ENCODE measurements at places on chromosomes 6 and 20. TPM values are rescaled to one million over a fixed set of nuclear protein-coding genes. Genes with fewer than 3 reads are reported as not detected.

GLP1R gene
- 1.3 TPM for polyA plus RNA-seq

CDK19 gene
- polyA plus RNA-seq: 43.8 TPM

CYP24A1 gene
- 2.9 TPM for polyA plus RNA-seq

SFT2D1 gene
- 75.3 TPM for polyA plus RNA-seq

ROS1 gene
- polyA plus RNA-seq: 0.13 TPM

STK4 gene
- 22.8 TPM for polyA plus RNA-seq

CDH22 gene
- not detected for polyA plus RNA-seq

SLC24A3 gene
- 4.0 TPM for polyA plus RNA-seq

SYNGAP1 gene
- polyA plus RNA-seq: 40.9 TPM

GRCh38 chr6:104473021-104473429 lies 386.7 kb downstream of the HACE1 start:
- no peak for DNase-seq

DNA sequence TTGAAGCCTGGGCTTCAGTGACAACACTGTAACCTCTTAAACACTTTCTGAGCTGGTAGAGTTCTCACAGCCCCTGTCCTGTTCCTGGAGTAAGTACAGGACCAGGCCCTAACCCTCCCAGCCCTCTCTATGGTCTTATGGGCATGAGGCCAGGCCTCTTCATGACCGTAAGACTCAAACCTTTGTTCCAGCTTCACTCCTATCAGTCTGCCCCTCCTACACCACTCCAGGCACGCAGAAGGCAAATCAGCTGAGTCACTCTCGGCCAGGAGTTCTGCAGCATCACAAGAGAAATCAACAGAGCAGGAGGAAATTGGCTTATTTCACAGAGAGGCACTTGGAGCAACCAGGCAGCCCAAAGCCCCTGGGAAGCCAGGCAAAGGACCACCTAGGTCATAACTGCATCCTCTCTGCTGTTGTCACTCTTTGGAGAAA lies 25.3 kb upstream of the CHD6 start:
- DNase-seq: no peak

DNA sequence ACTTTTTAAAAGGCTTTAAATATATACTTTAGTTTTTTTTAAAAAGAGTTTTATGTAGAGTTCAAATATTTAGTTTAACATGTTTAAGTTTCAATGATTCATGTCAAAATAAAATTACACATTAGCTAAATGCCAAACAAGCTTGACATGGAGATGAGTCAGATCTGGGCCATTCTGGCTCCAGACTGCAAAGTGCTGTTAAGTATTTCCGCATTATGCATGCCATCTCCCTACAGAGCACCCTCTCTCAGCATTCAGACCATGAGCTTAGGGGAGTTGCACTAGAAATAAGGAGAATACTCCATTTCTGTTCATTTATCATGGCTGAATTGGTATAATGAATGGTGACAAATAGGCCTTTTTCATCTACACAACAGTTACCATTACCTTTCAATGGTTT lies 21.5 kb upstream of the HS3ST5 start:
- DNase-seq: no peak

GRCh38 chr20:46220455-46221207 lies 87.7 kb downstream of the CDH22 start:
- peak; percentile 34 for DNase-seq

GRCh38 chr6:128515550-128516513 lies 4.6 kb downstream of the PTPRK start:
- no peak for DNase-seq

- no peak for DNase-seq
Observed at GRCh38 chr6:69311888-69312287, 484.9 kb downstream of the LMBRD1 start.

GRCh38 chr6:125831659-125832058 lies 40.9 kb downstream of the NCOA7 start:
- no peak for DNase-seq

DNA sequence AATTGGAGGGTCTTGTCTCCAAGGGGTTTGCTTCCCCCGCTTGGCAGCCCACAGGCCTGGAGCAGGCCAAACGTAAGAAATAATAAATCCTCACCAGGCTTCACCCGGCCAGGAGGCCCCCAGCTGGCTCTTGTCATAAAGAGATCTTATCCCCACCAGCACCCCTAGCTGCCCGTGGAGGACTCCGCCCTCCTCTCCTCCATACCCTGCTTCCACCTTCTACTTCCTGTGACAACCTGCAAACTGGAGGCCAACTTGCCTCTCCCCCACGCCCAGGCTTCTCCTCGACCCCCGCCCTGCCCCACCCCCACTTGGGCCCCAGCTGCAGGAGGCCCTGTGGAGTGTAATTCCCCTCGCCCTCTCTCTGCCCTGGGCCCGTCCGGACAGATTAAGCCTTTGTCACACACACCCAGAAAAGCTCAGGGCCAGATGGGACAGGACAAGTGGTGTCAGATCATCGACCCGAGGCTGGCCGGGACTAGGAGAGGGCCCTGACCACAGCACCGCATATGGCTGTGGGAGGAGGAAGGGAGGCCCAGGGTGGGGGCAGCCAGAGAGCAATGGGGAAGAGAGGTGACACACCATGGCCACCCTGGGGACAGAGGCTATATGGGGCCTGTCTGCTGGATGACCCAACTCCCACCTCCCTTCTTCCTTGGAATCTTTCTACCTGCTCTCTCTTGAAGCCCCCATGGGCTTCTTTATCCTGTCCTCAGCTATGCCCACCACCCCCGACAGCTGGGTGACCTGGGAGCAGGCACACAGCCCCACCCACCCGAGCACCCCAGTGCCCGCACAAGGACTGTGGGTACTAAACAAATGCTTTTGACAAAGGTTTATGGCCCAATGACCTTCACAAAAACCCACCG lies 3.9 kb downstream of the NOL4L start:
- DNase-seq: no peak

GRCh38 chr6:106889692-106890091 lies 84.8 kb downstream of the CD24 start:
- no peak for DNase-seq

GRCh38 chr6:44386929-44387345 lies 569 bp upstream of the CDC5L start:
- no peak for DNase-seq

GRCh38 chr6:167044696-167045095 lies 45.5 kb downstream of the CEP43 start:
- DNase-seq: no peak

DNA sequence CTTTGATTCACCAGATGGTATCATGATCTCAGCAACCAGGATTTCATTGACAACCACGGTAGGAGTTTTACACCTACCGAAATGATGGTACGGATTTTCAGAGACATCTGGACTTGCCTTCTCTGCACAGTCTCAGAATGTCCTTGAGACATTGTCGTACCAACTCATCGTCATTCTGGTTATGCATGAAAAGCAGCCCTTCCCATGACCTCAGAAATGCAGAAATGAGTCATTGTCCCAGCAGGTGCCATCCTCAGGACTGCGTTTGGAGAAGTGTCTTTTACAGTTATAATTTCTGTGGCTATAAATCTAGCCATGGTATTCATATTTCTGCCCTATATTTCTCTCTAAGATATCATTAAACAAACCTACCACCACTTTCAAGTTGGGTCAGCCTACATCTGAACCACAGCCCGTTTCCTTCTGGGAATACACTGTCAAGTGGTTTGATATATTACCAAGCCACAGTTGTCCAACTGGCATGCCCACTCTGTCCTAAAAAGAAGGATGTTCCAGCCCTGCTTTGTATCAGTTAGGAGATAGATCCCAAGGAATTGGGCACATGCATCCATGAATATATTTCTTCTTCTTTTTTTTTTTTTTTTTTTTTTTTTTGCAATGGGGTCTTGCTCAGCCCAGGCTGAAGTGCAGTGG lies 7.5 kb upstream of the BFSP1 start:
- no peak for DNase-seq

GRCh38 chr20:8670893-8671215 lies 398.0 kb upstream of the PLCB4 start:
- no peak for DNase-seq

GRCh38 chr6:99492092-99492491 lies 23.1 kb downstream of the USP45 start:
- DNase-seq: no peak

GRCh38 chr6:13776602-13777001 lies 37.8 kb downstream of the MCUR1 start:
- DNase-seq: no peak

- DNase-seq: no peak
Observed at GRCh38 chr6:69784595-69785377, 12.0 kb downstream of the LMBRD1 start.

GRCh38 chr20:45105317-45105716 lies 4.4 kb upstream of the KCNS1 start:
- DNase-seq: no peak

GRCh38 chr6:40907198-40907701 lies 131.8 kb downstream of the UNC5CL start:
- no peak for DNase-seq

- DNase-seq: no peak
Observed at GRCh38 chr6:44133003-44133931, 5.9 kb downstream of the TMEM63B start.

DNA sequence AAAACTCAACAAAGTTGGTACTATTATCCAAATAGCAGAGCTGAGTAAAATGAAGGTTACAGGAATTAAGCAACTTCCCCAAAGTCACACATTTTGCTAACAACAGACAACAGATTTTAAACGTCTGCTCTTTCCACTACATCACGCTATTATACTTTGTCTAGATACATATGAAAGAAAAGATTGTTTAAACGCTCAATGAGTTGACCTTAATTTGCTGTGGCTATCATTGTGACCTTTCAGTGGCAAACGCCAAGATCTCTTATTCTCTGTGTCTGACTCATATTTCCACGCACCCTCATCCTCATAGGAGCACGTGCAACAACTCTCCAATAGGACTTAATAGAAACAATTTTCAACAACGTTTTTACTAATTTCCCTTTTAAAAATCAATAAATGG lies 540.1 kb downstream of the MAFB start:
- no peak for DNase-seq
